SJSA1 (cell line): ENCODE measurements at places on chromosomes 1 and 21. TPM values are rescaled to one million over a fixed set of nuclear protein-coding genes. Genes with fewer than 3 reads are reported as not detected.

Gene STYXL2
- not detected in 2 replicates for total RNA-seq

Gene AMY1B
- not detected in 2 replicates for total RNA-seq

Gene TSPEAR
- total RNA-seq = not detected in 2 replicates

Gene KRTAP13-3
- total RNA-seq = not detected in 2 replicates

Gene ARHGAP30
- not detected in 2 replicates for total RNA-seq

Gene LAPTM5
- not detected in 2 replicates for total RNA-seq

Gene RAB42
- total RNA-seq = 1.1 and 6.1 TPM in 2 replicates

- DNase-seq = no peak
Measured at GRCh38 chr1:86259390-86259789, 102.8 kb upstream of the COL24A1 start.

- DNase-seq = no peak
Measured at GRCh38 chr21:35284199-35284598, 235.1 kb upstream of the RUNX1 start.

DNA sequence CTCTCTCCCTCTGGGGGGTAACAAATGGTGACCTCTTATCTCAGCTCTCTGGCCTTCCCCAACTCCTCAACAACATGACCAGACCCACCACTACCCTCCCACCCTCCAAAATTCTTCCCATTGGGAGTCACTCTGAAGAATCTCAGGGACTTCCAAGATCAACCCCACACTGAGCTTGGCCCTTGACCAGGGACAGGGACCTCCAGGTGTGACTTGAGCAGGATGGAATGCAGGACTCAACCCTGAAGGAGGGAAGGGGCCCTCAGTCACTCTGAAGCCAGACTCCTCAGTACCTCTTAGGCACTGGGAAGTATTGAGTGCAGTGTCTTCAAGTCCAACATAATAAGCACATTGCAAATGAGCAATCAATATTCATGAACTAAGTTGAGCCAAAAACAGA is 1.9 kb downstream of the CASQ1 start:
- no peak for DNase-seq

DNA sequence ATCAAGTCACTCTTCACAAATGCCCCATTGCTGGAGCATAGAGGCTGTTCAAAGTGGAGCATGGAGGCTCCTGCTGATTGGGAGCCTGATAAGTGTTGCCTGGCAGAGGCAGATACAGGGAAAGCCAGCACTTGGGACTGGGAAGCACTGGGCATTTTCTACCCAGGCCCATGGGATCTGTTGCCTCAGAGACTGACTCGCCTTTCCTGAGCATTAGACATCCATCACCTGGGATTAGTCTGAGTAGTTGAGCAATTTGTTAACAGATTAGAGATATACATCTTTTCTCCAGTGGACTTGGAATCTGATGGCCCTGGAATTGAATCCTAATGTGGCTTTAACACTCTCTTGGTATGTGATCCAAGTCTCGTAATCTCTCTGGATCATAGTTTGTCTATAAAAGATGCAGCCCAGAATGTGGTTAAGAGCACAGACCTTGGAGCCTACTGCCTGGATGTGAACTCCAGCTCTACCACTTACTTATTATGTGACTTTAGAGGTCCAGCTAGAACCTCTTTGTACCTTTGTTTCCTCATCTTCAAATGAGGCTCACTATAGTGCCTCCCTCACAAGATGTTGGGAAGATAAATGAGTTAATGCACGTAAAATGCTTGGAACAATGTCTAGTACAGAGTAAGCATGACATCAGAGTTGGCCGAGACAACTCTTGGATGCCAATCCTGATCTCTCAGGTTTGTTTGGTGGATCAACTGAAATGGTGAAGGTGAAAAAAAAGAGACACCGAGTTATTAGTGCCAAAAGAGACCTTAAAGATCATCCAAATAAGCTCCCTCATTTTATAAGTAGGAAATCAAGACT is 38.3 kb upstream of the NRDC start:
- DNase-seq = no peak

GRCh38 chr1:147556643-147557042 is 15.3 kb downstream of the BCL9 start:
- DNase-seq = no peak

DNA sequence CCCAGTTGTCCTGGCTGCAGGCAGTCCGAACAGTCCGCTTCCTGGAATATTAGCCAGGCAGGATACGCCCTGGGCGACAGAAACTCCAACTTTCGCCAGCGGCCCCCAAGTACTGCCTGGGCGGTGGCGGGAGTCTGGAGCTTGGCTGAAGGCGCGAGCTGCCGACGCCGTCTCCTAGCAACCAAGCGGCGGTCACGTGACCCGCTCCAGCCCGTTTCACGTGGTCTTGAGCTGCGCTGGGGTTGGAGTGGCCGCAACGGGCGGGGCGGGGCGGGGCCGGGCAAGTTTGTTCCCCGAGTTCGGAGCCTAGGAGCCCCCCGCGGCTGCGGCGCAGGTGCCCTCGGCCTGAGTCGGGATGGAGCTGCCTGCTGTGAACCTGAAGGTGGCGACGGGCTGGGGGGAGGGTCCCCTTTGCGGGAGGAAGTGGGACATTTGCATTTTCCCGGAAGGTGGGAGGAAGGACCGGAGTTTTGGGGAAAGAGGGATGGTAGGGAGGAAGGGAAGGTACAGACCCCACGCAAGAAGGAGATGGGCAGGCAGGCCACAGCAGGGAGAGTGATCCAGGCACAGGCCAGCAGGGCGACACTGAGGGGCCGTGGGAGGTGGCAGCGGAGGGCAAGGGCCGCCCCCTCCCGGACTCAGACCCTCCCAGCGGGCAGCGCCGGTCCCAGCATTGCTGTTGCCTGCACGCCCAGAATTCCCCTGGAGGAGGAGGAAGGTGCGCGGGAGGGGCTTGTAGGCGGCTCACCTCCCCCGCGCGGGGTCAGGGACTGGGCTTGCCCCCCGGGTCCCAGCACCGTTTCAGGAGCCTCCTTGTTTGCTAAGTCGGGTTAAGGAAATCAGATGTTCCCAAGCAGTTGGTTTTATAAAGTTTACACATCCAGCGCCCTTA is at the start of gene AGTRAP:
TSS of gene AGTRAP (plus strand) at position 283 of the 892 bp plus-strand sequence. CDS start at position 356, 73 bp downstream.
- DNase-seq = peak; percentile 92

GRCh38 chr1:55288245-55288644 is 73.1 kb upstream of the USP24 start:
- no peak for DNase-seq

DNA sequence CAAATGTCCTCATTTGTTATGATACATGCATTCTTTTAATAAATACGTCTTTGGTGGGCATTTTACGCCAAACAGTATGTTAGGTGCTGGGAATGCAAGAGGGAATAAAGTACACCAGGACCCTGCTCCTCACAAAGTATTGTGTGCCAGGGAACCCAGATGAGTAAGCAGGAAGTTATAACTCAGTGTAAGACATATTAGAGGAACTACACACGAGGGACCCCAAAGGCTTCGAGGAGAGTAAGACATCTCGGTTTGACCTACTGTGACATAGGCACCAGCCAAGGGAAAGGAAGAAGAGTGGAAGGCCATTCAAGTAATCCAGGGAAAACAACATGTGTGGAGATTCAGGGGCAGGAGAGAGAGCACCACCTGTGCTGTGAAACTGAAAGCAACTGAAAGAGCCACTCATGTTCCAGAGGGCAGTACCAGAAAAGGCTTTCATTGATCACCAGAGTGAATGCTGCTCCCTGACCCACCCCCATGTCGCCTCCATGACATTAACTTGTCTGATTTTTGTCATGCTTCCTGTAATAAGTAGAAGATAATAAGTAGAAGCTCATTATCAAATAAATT is 542.5 kb upstream of the PKN2 start:
- no peak for DNase-seq

GRCh38 chr21:31552826-31553225 is 106.7 kb upstream of the SOD1 start:
- DNase-seq = no peak

DNA sequence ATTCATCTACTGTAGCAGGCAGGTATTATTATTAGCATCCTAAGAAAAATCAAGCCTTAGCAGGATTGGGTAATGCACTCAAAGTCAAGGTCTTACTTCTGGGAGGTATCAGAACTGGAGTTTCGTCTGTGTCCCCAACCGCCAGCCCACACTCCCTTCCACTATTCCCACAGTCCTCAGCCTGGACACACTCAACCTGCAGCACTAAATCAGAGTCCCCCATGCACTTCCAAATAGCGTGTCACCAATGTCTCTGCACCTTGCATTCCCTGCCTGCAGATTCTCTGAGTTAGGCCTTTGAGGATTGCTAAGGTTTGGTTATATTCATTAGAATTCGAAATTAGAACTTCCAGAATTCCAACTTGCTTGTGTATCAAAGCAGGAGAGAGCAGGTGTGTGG is 3.9 kb downstream of the LYPD8 start:
- DNase-seq = no peak

DNA sequence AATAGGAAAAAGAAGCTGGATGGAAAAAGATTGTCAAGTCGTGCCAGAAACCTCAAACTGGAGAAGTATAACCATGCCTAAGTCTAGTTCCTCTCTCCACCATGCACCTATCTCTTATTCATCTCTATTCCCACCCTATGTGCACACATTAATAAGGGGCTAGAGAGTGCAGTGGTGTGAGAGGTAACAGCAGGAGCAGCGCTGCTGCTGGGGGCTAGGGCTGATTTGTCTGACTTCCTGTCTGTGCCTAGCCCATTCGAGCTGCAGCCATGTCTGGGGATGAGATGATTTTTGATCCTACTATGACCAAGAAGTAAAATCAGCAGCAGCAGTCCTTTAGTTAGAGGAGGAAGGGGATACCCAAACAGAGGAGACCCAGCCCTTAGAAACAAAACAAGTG is 43.0 kb downstream of the TRIM33 start:
- no peak for DNase-seq

DNA sequence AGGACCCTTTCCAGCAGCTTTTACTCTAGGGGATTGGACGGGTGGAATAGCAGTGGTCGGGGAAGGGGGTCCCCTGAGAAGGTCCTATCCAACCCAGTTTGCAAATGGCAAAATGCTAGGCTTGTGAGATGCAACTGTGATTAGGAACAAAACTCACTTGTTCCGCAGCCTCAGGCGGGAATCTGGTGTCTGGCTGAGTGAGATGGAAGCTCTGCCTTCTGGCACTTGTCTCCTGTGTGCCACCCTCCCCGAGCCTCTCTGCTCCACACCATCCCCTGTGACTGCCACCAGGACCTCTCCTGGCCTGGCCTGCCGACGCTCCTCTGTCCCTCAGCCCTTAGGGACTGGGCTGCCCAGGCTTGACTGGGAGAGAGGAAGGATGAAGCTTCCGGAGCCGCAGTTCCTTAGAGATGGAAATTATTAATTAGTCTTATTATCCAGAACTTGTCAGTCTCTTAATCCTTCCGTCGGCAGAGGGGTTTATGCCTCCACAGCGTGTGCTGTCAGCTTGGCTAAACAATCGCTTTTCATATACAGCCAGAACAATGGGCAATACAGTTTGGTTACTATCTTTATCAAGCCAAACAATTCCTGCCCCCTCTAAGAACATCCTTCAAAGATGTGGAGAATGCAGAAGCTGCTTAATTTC is 292.8 kb upstream of the VAMP3 start:
- no peak for DNase-seq

DNA sequence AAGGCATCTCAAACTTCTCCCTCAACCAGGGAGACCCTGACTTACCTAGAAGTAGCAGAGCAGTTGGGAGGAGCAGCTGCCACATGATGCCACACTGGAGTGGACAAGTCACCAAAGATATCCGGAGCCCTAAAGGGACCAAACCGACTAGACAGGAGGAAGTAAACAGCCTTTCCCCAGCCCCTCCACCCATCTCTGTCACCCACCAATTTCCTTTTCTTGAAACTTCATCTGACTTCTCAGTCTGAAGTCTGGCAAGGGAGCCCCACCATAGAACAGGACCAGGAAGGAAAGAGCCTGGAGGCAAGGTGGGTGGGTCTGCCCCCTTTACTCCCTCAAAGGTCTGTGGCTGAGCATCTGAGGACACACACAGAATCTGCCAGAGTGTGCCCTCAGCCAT is at the start of gene FCGR3A:
TSS of gene FCGR3A (minus strand) at position 167 of the 400 bp plus-strand sequence. CDS start at position 85, 82 bp downstream.
- no peak for DNase-seq

DNA sequence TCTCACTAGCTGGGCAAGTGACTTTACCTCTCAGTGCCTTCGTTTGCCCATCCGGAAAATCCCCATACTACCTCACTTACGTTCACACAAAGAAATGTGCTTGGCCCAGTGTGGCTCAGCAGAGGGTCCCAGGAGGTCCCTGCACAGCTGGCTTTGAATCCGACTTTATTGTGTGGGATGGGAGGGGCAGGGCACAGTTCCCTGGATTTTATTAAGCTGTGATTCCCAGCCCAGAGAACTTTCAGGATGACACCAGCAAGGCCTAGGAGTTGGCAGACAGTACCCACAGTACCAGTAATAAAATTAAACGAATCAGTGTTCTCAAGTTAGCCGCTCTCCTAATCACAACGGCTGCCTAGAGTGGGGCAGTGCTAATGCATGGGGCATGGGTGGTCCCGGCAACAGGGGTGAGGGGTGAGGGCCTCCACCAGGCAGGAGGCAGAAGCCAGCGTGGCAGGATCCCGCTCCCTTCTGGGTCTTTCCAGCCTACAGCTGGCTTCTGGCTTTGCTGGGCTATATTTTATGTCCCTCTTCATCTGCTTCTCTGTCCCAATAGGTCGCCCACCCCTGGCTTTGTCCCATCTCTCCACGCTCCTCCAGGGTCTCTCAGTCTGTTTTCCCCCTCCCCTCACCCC is 74.9 kb downstream of the VWA5B1 start:
- no peak for DNase-seq

DNA sequence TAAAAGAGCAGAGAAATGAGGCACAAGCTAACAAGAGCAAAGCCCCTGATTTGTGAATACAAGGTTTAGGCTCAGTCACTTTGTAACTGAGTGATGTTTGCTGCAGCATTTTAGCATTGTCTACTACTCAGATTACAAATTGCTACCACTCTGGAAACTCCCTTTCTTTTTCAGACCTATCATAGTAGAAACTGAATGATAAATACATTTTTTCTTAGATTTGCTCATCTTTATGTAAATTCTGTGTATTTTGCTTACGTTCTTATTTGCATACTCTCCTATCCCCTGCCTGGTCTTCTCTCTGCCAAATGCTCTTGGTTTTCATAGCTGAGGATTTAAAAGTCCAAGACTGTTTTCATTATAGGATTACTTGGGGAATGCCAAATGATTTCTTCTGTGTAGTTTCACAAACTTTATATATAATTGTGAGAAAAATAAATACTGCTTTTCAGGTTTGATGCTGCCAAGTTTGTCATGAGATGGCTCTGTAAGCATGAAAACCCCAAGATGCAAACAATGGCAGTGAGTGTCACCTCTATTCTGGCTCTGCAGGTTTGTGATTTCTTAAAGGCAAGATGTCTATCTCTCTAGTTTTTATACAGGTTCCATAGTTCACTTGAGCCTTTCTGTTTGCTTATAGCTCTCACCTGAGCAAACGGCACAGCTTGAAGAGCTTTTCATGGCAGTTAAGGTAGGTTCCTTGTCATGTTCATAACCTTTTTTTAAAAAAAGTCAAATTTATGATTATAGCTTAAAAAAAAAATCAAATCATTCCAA is 24.7 kb downstream of the ZYG11A start:
- no peak for DNase-seq

- DNase-seq = no peak
Measured at GRCh38 chr1:193545171-193545570, 358.8 kb upstream of the B3GALT2 start.

- DNase-seq = no peak
Measured at GRCh38 chr1:153058154-153058553, 842 bp upstream of the SPRR2A start.
